ENCODE measurements at places on chromosomes 3 and 15.

DNA sequence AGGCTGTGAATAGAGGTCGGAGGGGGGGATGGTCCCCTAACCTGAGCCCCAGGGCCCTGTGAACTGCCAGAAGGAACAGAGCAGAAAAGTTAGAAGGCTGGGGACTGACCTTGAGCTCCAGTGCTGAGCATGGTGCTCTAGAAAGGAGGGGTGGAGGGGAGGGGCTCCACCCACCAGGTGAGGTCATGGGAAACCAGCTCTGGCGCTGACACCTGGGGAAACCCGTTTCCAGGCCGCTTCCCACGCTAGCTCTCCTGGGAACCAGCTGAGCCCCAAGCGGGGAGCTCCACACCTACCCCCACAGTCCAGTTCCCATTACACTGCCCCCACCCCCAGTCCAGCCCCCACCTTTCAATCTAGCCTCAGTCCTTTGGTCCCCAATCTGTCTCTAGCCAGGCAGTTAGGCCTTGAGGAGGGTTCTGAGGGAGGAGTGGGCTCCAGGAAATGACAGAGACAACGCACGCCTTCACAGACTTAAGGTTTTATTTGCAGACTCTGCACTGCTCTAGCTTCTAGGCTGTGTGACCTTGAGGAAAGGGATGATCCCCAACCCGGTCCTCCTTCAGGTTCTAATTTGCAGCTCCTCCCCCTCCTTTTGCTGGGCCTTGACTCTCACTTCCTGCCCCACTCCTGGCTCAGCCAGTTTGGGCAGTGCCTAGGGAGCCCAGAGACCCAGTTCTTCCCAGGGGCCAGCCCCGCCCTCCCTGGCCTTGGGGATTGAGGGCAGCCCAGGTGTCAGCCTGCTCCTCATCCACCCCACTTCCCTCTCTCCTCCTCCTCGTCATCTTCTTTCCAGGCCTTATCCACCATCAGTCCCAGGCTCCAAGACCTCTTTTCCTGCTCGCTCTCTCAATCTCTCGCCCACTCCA, 2.1 kb downstream of the RHOV start:
- DNase-seq, result no peak

- peak; percentile 43 for DNase-seq
Observed at GRCh38 chr3:149771652-149772271, 19.5 kb upstream of the COMMD2 start.

DNA sequence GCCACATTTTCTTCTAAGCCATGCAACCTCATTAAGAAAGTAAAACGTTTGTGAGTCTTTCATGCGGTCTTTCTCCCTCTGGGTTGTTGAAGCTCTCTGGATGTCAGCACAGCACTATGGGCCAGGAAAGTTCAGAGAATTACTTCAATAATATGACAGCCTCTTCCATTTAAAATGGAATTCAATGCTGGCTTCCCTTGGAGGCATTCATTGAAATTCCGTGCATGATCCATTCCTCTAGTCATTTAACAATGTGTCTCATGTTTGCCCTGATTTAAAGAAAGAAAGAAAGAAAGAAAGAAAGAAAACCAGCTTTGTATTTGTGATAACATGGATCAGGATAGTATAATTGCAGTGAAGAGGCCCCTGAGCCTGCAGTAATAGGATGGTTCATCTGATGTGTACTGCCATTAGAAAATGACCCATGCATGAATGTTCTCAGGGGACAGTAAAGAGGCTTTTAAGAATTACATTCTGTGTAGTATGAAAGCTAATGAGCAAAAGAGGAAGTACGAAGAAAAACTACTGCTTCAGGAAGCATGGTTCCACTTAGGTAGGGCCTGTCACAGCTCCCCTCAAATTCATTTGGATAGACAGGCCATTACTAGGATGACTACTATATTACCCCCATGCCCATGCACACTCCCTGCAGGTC, 146.0 kb downstream of the ARPP21 start:
- DNase-seq, result no peak

DNA sequence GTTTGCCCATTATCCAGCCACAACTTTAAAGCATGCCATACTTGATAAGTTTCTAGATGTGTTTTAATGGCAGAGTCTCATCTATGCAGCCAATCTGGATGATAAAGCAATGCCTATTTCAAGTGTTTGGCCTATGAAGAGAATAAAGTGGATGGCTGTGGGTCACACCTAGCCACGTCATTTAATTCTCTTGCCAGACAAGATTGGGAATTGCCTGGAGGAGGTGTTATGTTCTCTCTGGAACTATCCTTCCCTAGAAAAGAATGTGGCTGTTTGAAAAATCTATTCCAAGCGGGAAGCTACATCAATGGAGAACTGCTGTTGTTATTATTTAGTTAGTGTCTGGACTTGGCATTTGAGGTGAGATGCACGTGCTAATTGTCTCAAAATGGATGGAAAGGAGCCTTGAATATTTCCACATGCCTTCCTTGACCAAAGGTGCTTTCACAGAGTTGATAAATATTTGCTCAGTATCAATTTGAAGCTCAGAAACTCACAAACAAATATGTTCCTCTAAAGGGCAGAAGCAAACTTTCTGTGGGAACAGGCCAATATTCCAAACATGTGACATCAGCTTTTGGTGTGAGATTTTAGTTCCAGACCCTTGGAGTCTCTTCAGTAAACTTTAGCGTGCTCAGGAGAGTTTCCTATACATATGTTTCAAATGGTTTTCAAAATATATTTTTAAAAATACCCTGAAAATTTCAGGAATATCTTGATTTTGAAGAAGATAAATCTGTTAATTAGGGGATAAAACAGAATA, 510.6 kb upstream of the SGO1 start:
- no peak for DNase-seq

- DNase-seq, result no peak
Observed at GRCh38 chr15:85899927-85900326, 105.2 kb upstream of the KLHL25 start.

GRCh38 chr3:131630807-131631206, 128.0 kb upstream of the MRPL3 start:
- DNase-seq, result no peak

GRCh38 chr3:157531771-157532170, 28.6 kb upstream of the VEPH1 start:
- no peak for DNase-seq

Measured in cerebellar cortex (tissue), 1 donor.